ENCODE measurements at places on chromosomes 12 and 14. TPM values are rescaled to one million over a fixed set of nuclear protein-coding genes. Genes with fewer than 3 reads are reported as not detected.

The NEK9 gene
- 110 TPM for total RNA-seq

The MYH6 gene
- 0.64 TPM for total RNA-seq

The BCL2L14 gene
- 0.23 TPM for total RNA-seq

The DCP1B gene
- 10.7 TPM for total RNA-seq

The LYZ gene
- total RNA-seq: 115 TPM

The TXNDC16 gene
- total RNA-seq: 30.7 TPM

The GPR84 gene
- total RNA-seq: 0.53 TPM

The NRXN3 gene
- 4.2 TPM for total RNA-seq

The TAS2R9 gene
- total RNA-seq: not detected

The RDH16 gene
- 1.1 TPM for total RNA-seq

The DEGS2 gene
- total RNA-seq: 11.5 TPM

The SIRT4 gene
- total RNA-seq: 6.3 TPM

The NOXRED1 gene
- total RNA-seq: 0.58 TPM

The PARPBP gene
- 11.2 TPM for total RNA-seq

The STK38L gene
- 27.2 TPM for total RNA-seq

The CLEC6A gene
- total RNA-seq: 0.12 TPM

The PTGER2 gene
- total RNA-seq: 8.3 TPM

The LALBA gene
- total RNA-seq: not detected

The GSKIP gene
- 18.2 TPM for total RNA-seq

The SALL2 gene
- total RNA-seq: 19.8 TPM

The NFE2 gene
- total RNA-seq: 6.6 TPM

The SYT1 gene
- 23.6 TPM for total RNA-seq

The IL22 gene
- total RNA-seq: not detected

The PROX2 gene
- not detected for total RNA-seq

The SPTB gene
- 89.3 TPM for total RNA-seq

The JAG2 gene
- total RNA-seq: 17.4 TPM

The TOMM20L gene
- total RNA-seq: not detected

The COCH gene
- 2.3 TPM for total RNA-seq

The TRIM9 gene
- total RNA-seq: 1.6 TPM

The P2RX2 gene
- total RNA-seq: 1.5 TPM

The CCDC38 gene
- total RNA-seq: not detected

The BCL11B gene
- total RNA-seq: 2.9 TPM

The KMT2D gene
- 80.5 TPM for total RNA-seq

The ERP27 gene
- total RNA-seq: 14.0 TPM

The MYL2 gene
- total RNA-seq: 8.3 TPM

The PRH2 gene
- total RNA-seq: 0.70 TPM

The WDR20 gene
- 29.5 TPM for total RNA-seq

The RNF212B gene
- total RNA-seq: 0.18 TPM

The PLXNC1 gene
- 12.8 TPM for total RNA-seq

The USP44 gene
- total RNA-seq: 2.3 TPM

The LLPH gene
- 3.1 TPM for total RNA-seq

The OAS2 gene
- total RNA-seq: 5.3 TPM

The SPX gene
- total RNA-seq: 13.3 TPM

The MORN3 gene
- total RNA-seq: 0.70 TPM

The LRP1-AS gene
- total RNA-seq: not detected

The GNB3 gene
- total RNA-seq: 3.7 TPM

The MMP17 gene
- total RNA-seq: 1.9 TPM

The TSPAN11 gene
- 6.2 TPM for total RNA-seq

The CEBPE gene
- 1.1 TPM for total RNA-seq

The GTF2H3 gene
- total RNA-seq: 22.0 TPM

The RHOJ gene
- 13.4 TPM for total RNA-seq

The CIROP gene
- not detected for total RNA-seq

All from metanephros (tissue), 2 donors.